C1 segment of cervical spinal cord (tissue), 14 donors: ENCODE measurements at places on chromosomes 5 and 9.

- no peak for DNase-seq
Measured at GRCh38 chr9:107487521-107488374, 1.8 kb downstream of the KLF4 start.

GRCh38 chr5:177320879-177321278, 9.2 kb upstream of the MXD3 start:
- no peak for DNase-seq

GRCh38 chr9:134544388-134545214, 97.0 kb upstream of the COL5A1 start:
- peak; percentile 20 for DNase-seq

DNA sequence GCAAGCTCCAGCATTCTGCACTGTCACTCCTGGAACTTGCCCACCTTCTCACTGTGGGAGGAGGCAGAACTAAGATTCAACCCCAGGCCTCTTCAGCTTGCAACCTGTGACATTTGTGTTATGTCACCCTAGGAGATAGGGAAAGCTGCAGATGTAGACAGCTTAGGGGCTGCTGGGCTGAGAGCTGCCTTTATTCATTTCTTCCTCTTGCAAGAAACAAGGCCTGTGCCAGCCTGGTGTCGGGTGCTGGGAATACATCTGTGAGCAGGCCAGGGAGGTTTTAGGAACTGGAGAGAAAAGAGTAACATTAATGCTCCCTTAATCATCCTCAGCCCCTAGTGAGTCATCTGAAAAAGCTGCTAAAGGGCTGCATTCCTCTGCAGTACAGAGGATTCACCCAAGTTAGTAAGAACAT, 101.8 kb downstream of the FGF18 start:
- peak; percentile 45 for DNase-seq

DNA sequence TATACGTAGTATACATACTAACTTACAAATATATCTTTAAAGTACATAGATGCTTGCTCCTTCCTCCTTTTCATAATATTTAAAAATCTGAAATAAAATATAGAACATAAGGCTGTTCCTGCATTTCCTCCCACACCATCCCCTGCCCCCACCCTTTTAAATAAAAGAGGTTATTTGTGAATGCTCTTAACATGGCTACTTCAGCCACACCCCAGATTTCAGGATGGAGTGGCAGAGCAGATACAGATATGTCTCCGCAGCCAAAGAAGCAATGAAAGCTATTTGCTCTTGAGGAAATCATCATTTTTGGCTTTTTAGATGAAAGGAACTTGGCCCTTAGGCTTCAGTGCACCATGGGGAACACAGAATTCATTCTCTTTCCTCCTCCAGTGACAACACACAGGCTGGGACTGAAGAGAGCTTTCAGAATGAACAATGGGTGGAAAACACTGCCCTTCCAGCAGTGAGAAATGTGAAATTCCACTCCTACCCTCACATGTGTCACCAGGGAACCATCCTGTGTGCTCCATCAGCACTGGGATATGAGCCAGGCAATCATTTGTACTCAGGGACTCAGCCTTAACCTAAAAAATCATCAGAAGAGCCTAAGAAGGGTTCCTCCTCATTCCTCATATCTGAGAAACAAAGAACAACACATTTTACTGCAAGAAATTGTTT, 134.3 kb downstream of the PPP2R2B start:
- peak; percentile 48 for DNase-seq

- no peak for DNase-seq
Measured at GRCh38 chr5:86546044-86546443, 71.7 kb upstream of the COX7C start.

GRCh38 chr5:58980890-58981289, 398.0 kb downstream of the RAB3C start:
- DNase-seq: no peak

- no peak for DNase-seq
Measured at GRCh38 chr9:133927041-133927440, 65.1 kb downstream of the VAV2 start.

DNA sequence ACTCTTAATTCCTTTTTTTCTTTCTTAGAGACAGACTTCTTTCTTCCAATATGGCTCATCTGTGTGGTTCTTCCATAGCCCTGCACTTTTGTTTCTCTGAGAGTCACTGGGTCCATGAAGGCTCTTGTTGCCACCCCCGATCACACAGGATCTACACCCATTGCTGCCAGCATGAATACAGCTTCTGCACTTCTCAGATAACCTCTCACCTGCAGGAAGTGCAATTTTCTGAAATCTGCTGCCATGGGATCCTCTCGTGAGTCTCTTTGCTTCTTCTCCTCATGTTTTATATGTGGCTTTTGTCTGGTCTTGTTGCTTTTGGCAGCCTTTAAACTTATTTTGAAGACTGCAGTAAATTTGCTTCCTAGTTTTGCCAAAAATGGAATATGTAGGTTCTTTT, 171.2 kb downstream of the TMEM167A start:
- DNase-seq: no peak

- DNase-seq: no peak
Measured at GRCh38 chr9:34479431-34479866, 20.8 kb downstream of the DNAI1 start.
